ENCODE measurements at places on chromosomes 7 and 10.

DNA sequence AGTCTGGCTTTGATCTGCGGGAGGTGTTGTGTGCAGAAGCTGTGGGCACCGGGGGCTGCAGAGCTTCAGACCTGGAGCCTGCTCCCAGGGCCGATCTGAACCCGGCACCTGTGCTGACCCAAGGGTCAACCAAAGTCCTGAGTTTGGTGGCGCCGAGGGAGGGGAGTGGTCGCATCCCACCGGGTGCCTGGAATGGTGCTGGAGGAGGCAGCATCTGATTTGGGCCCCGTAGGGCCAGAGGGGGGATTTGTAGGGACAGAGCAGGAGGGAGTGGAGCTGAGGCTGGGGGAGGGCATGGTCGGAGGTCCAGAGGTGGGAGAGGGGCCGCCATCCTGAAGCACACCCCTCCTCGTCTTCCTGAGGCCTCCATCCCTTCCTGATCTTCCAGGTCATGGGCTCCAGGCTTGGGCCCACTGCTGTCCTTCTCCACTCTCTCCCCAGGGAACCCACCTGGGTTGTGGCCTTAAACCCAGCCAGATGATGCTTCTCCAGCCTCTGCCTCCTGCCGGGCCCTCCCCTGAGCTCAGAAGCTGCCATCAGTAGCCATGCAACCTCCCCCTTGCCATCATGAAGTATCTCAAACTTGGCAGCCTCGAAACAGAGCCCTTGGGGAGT lies 112.9 kb downstream of the LHPP start:
- no peak for DNase-seq

DNA sequence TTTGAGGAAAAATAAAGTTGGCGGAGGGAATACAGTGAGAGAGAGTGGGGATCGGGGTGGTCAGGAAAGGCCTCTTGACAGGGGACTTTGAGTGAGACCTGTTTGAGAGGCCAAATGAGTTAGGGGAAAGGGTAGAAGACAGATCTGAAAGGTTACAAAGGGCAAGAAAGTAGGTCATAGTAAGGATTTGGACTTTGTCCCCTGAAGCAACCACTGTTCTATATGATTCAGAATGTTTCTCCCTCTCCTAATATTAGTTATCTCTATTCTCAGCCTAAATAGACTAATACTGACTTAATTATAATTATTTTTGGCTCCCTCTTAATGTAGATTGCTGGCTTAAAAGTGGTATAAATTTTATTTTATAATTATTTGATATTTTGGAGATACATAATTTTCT lies 88.0 kb downstream of the CTNNA3 start:
- DNase-seq: no peak

DNA sequence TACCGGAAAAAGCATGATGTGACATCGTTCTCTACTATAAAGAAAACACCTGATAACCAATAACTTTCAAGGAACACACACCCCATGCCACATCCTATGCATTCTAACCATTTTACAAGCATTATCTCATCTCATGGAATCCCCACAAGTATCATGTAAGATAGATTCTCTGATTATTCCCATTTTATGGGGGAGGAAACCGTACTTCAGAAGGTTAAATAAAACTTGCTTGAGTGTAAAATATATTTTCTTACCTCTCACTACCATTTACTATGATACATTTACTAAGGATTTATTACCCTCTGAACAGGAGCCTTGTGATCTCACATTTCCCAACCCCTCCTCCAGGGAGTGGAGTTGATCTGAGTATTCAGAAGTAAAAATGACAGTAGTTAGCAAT lies 522.7 kb downstream of the CNTNAP2 start:
- no peak for DNase-seq

GRCh38 chr7:106598663-106599342 lies 62.2 kb downstream of the CCDC71L start:
- peak; percentile 16 for DNase-seq

- no peak for DNase-seq
Measured at GRCh38 chr10:30818010-30818660, 188.6 kb upstream of the LYZL2 start.

- no peak for DNase-seq
Measured at GRCh38 chr10:86030312-86030711, 336.3 kb downstream of the GRID1 start.

GRCh38 chr7:138907850-138908249 lies 73.3 kb downstream of the KIAA1549 start:
- DNase-seq: no peak

GRCh38 chr10:6128591-6129251 lies 39.9 kb downstream of the RBM17 start:
- no peak for DNase-seq

DNA sequence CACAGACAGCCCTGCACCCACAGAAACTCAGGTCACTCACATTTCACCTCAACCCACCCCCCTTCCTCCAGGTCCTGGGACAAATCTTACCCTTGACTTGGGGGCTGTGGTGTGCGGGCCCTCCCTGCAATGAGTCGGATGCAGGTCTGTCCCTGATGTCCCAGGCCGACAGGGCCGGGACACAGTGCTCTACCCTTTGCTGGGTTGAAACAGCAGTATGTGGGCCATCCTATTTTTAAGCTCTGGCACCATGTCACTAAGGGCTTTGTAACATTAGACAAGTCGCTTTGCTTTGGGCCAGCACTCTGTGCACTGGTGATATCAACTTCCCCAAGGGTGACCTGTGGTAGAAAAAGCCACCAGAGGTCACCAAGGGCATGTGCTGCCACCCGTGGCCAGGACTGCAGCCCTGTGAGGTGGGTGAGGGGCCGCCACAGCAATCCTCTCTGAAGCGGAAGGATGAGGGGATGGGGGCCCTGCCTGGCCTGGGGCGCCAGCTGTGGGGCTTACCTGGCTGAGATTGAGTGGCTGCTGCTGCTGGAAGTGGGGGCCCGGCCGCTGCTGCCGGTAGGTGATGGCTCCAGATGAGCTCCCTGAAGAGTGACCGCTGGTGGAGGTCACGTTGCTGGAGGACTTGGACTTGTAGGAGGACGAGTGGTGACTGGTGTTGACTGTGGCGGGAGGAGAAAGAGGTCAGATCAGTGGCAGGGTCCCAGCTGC lies 51.3 kb downstream of the CLEC2L start:
- DNase-seq: no peak

GRCh38 chr7:6032641-6033040 lies 1.5 kb downstream of the ANKRD61 start:
- DNase-seq: no peak

DNA sequence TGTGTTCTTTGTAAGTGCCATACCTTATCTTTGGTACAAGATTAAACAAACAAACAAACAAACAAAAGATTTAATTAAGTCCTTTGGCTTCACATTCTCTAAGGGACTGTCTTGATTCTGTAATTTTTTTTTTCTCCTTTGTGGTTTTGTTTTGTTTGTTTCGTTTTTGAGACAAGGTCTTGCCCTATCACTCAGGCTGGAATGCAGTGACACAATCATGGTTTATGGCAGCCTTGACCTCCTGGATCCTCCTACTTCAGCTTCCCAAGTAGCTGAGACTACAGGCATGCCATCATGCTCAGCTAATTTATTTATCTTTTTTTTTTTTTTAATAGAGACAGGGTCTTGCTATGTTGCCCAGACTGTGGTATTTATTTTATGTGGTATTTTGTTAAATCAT lies 165.8 kb downstream of the LRRC4 start:
- DNase-seq: no peak

DNA sequence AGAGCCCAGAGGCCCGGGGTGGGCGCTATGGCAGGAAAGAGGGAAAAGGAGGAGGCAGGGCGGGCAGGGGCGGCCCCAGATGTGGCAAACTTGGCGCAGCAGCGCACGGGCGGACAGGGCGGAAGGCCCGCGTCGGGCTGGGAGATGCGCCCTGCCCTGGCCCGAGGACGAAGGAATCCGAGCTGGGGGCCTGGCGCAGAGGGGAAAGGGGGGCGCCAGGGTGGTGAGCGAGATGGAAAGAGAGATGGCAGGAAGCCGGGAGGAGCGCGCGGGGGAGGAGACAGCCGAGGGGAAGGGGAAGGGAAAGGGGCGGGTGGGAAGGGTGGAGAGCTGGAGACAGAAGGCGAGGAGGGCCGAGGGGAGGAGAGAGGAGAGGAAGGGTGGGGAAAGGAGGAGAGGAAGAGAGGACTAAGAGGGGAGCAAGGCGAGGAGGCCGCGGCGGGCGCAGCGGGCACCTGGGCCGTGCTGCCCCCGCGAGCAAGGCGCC lies at the start of gene MARVELD1:
Gene MARVELD1 (plus strand): TSS at position 392 of the 487 bp plus-strand sequence. CDS start 147 bp downstream, outside the sequence.
- DNase-seq: peak; percentile 20

GRCh38 chr7:40243076-40243475 lies 108.3 kb downstream of the SUGCT start:
- no peak for DNase-seq

GRCh38 chr7:36621396-36621795 lies 102.9 kb downstream of the AOAH start:
- DNase-seq: no peak

GRCh38 chr10:113061054-113061430 lies 111.0 kb downstream of the TCF7L2 start:
- no peak for DNase-seq

DNA sequence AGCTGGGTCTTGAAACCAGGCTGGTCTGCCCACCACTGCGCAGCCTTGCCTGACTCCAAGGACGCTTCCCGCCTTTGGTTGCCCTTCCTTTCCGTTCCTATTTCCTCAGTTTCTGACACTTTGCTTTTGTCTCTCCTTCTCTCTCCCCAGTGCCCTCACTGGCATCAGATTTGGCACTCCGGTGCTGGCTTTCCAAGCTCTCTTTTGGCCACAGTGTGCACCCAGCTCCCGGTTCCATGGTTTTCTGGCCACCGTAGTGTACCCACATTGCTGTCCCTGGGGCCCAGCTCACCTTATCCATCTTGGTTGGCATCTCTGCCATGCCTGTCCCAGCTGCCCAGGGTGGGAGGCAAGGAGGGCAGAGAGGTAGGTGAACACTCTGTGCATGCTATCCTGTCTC lies 142.2 kb downstream of the PLXNA4 start:
- DNase-seq: no peak

Data from C1 segment of cervical spinal cord (tissue), 14 donors.